H9 (cell line): ENCODE measurements at places on chromosomes 3 and 15. TPM values are rescaled to one million over a fixed set of nuclear protein-coding genes. Genes with fewer than 3 reads are reported as not detected.

DUOXA2 gene
- total RNA-seq, result not detected in 2 replicates

HHLA2 gene
- total RNA-seq, result not detected in 2 replicates

CLSTN2 gene
- total RNA-seq, result 0.66 and 0.68 TPM in 2 replicates

SEC61A1 gene
- total RNA-seq, result 138 and 146 TPM in 2 replicates

ALCAM gene
- 43.3 and 43.7 TPM in 2 replicates for total RNA-seq

SLC22A14 gene
- not detected in 2 replicates for total RNA-seq

PTPN9 gene
- total RNA-seq, result 40.9 and 42.2 TPM in 2 replicates

FHIT gene
- 3.0 and 4.0 TPM in 2 replicates for total RNA-seq

EPHA3 gene
- 0.59 and 0.66 TPM in 2 replicates for total RNA-seq

CAMK2N2 gene
- 12.6 and 13.9 TPM in 2 replicates for total RNA-seq

CRYBG3 gene
- total RNA-seq, result 5.0 and 5.9 TPM in 2 replicates

AHSG gene
- total RNA-seq, result 0.13 TPM in 1 of 2 replicates, not detected in the other

LPCAT4 gene
- 62.2 and 71.1 TPM in 2 replicates for total RNA-seq

CEP19 gene
- total RNA-seq, result 1.2 and 1.3 TPM in 2 replicates

ZNF80 gene
- total RNA-seq, result not detected in 2 replicates

RIOX2 gene
- total RNA-seq, result 13.1 and 15.5 TPM in 2 replicates

ECE2 gene
- not detected in 2 replicates for total RNA-seq

CD200R1 gene
- not detected in 2 replicates for total RNA-seq

KCNH8 gene
- 3.4 and 3.7 TPM in 2 replicates for total RNA-seq

SPTSSB gene
- total RNA-seq, result 1.4 and 3.5 TPM in 2 replicates

ZDHHC23 gene
- total RNA-seq, result 25.0 and 25.2 TPM in 2 replicates

DIPK2A gene
- total RNA-seq, result 22.0 and 22.9 TPM in 2 replicates

SLC2A2 gene
- total RNA-seq, result not detected in 2 replicates
